ENCODE measurements at places on chromosomes 11 and 22.

DNA sequence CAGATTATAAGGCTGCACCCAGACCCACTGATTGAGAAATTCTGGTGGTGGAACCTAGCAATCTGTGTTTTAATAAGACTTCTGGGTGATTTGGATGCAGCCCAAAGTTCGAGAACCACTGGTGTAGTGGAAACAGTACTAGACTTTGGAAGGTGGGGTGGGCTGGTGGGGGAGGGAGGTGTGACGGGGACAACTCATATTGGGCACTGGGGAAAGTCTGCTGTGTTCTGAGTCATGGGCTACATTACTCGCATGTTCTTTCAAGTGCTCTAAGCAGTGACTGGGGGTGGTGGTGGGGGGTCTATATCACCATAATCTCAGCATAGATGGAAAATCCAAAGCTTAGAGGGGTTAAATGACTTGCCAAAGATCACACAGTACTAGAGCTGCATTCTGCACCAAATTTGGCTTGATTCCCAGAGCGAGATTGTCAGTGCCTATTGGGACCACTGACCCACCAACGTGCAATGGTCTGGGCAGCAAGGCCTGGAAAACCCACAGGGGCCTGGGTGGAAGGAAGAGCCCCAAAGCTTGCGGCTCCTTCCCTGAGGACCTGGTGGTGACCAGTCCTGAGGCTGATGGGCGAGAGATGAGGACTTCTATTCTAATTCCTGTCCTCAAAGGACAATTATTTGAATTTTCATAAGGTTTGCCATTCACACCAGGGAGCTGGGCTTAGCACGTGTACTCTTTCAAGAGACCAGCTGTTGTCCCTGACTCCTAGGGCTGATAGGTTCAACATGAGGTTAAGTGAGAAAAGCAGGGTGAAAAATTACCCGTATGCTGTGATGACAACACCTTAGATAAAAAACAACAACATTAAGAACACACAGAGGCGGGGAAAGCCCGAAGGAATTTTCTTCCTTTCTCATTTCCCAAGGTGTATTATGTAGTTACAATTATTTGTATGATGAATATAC lies 77.5 kb upstream of the NARS2 start:
- no peak for DNase-seq

DNA sequence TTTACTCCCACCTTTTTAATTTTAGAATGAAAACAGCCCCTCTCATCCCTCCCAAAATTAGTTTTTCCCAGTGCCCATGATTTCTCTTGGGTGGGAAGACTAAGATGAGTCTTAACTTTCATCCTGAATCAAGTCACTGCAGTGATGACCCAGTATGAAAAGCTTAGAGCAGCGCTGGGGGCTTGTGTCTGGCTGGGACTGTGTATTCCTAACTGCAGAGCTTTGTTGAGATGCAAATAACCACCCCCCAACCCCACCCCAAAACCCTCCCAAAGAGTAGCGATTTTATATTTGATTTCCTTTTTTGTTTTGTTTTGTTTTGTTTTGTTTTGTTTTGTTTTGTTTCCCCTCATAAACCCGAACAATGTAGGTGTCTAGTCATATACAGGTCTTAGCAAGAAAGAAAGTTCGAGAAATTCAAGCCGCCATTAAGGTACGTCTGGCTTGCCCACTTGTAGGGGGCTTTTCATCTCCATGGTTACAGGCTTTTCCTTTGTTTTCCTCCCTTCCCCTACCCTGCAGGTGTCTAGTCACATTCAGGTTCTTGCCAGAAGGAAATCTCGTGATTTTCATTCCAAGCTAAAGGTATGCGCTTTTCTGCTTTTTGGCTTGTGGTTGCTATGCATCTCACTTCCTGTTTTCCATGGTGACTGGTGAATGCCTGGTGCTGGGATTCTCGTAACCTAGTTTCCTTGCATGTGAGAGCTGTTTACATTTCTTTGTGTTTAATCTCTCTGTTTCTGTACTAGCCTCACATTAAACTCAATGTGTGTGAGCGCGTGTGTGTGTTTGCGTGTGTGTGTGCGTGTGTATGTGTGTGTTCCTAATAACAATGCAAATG lies 144.6 kb upstream of the RASSF10 start:
- no peak for DNase-seq

DNA sequence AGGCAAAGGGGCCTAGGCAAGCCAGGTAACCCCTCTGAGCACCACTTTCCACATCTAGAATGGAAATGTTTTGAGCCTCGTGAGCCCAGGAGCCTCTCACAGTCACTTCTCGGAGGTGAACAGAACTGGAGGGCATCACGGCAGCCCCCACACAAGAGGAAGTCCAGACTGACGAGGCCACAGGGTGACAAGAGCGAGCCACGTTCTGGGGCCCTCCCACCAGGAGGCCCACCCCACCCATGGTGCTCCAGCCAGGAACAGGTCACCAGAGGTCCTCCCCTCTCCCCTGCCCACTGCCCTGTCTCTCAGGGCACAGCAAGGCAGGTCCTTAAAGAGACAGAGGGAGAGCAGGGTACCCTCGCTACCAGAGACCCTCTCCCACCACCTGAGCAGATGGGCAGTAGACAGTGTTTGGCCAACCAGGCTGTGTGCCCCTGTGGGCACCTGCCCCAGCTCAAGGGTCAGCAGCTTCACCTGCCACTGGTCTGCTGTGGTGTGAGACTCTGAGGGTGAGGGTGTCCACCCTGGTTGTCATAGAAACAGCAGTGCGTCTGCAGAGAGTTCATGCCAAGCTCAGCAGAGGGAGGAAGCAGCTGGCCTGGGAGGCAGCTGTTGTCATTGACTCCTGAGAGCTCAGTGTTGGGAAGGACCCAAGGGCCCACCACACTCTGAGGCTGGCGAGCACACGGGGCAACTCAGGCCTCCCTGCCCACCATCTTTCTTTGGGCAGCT lies 31.4 kb downstream of the RSPH14 start:
- no peak for DNase-seq

DNA sequence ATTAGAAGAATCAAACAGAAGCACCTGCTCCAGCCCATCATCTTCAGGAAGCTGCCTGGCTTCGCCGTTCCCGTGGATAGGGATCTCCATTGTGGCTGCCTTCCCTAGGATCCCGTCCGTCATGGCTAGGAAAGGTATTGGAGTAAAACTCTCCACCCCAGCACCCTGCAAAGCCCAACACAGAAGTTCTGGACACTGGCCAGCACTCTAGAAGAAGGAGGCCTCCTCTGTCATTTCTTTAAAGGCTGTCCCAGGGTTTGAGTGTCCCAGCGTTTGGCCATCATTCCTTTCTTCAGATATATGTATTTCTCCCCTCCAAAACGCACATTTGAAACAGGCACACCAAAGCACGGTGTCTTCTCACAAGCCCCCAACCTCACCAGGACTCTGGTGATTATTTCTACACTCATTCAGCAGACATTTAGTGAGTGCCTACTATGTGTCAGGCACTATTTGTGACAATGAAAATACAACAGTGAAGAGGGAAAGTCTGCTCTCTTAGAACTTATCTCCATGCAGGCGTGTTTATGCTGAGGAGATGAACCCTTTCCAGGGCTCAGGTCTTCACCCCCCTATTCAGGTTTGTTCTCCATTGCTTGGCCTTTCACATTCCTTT lies 724 bp downstream of the ARFIP2 start:
- no peak for DNase-seq

GRCh38 chr11:109140426-109140825 lies 281.6 kb upstream of the C11orf87 start:
- DNase-seq = no peak

DNA sequence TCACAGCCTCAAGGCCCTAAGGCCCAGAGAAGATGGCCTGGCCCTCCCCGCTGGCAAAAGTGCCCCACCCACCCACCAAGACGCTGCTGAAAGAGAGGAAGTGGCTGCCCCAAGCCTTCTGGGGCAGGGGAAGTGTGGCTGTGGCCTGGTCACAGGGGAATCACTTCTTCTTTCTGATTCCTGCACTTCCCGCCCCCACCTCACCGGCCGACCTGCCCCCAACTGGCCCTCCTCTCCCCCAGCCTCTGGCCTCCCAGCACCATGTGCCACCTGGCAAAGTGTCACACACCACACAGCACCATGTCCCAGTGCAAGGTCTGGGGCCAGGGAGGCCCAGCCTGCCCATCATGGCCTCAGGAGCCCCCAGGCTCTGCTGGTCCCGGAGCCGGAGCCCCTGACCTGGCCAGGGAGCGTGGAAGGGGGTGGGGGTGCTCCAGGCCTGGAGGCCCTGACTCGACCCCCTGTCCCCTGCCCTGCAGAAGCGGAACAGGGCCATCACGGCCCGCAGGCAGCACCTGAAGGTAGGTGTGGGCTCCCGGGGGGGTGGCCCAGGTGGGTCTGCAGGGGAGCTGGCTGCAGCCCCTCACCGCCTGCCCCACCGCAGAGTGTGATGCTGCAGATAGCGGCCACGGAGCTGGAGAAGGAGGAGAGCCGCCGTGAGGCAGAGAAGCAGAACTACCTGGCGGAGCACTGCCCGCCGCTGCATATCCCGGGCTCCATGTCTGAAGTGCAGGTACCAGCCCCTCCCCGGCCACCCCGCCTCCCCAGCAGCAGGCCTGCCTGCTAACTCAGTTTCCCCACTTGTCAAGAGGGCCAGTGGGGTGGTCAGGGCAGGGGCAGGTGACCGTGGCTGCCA lies 1.4 kb downstream of the TNNI2 start:
- DNase-seq = no peak

DNA sequence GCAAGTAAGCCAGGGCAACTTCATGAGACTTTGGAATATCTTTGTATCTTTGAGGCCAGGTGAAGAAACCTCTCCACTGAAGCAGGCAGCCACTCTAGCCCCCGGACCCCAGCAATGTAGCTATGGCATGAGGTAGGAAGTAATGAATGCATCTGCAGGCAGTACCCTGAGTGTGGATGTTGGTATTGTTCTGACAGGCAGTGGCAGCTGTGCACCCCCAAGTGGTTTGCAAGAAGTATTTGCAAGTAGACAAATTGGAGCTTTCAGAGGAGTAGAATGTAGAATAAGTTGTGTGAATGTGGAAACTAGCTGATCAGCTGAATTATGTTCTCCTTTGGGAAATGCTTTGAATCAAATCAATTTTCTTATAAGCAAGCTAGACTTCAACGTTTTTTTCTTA lies 194.4 kb upstream of the PGR start:
- no peak for DNase-seq

GRCh38 chr11:120467627-120468026 lies 43.9 kb upstream of the GRIK4 start:
- DNase-seq = no peak

DNA sequence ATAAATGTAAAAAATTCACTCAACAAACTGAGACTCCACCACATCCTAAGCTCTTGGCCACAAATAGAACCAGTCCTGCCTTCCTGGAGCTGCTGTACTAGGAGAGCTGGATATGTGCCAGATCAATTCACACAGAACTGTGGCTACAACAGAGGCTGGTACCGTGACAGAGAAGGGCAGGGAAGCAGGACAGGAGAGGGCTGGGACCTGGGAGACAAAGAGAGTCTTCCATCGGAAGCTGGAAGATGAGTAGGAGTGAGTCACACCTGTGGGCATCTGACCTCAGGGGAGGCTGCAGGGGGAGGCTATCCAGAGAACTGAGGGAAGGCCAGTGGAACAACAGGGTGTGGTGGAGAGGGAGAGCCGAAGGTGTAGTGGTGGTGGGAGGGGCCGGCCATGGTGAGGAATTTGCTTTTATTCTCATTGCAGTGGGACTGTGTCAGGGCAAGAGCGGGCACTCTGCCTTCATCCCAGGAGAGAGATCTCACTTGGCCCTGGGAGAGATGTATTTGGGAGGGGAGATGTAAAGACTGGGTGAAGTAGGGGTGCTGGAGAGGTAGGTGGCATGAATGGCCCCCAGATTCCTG lies 1.9 kb upstream of the LTBP3 start:
- no peak for DNase-seq

- DNase-seq = no peak
Measured at GRCh38 chr11:105334025-105334714, 194.6 kb upstream of the CARD18 start.

GRCh38 chr11:63012430-63012829 lies 3.2 kb downstream of the SLC22A8 start:
- no peak for DNase-seq

GRCh38 chr11:5679811-5680210 lies 5.1 kb downstream of the TRIM5 start:
- no peak for DNase-seq

- DNase-seq = no peak
Measured at GRCh38 chr22:37611207-37611606, 2.6 kb downstream of the GGA1 start.

- no peak for DNase-seq
Measured at GRCh38 chr11:128926437-128927107, 16.1 kb downstream of the TP53AIP1 start.

GRCh38 chr11:95359756-95360155 lies 128.8 kb upstream of the SESN3 start:
- no peak for DNase-seq

GRCh38 chr11:11995601-11996000 lies 12.8 kb downstream of the DKK3 start:
- DNase-seq = no peak

- DNase-seq = no peak
Measured at GRCh38 chr11:68950270-68950669, 30.5 kb downstream of the MRGPRD start.

GRCh38 chr11:109320595-109320994 lies 101.4 kb upstream of the C11orf87 start:
- DNase-seq = no peak

- DNase-seq = no peak
Measured at GRCh38 chr22:41862530-41863266, 29.8 kb downstream of the SREBF2 start.

DNA sequence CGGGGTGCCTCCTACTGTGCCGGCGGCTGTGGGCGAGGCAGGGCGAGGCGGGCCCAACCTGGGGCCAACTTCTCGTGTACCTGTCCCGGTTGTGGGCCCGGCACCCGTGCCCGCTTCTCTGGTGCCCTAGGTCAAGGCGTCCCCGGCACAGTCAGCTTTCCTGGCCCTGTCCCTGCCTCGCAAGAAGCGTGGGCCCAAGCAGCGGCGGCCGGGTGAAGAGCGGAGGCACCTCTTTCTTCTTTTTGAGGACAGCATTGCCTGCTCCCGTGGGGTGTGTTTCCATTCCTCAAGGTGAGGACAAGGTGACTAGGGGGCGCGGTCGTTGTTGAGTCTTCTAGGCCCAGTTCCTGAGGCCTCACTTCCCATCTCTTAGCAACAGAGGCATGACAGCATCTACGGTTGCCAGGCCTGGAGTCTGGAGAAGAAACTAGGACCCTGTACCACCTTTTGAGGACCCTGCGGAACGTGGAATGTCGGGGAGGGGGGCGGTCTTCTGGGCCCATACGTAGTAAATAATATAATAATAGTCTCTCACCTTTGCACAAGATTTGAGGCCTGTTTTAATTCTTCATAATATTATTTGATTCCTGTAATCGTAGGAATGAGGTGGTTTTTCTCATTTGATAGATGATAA lies 418 bp downstream of the ACO2 start:
- DNase-seq = no peak

DNA sequence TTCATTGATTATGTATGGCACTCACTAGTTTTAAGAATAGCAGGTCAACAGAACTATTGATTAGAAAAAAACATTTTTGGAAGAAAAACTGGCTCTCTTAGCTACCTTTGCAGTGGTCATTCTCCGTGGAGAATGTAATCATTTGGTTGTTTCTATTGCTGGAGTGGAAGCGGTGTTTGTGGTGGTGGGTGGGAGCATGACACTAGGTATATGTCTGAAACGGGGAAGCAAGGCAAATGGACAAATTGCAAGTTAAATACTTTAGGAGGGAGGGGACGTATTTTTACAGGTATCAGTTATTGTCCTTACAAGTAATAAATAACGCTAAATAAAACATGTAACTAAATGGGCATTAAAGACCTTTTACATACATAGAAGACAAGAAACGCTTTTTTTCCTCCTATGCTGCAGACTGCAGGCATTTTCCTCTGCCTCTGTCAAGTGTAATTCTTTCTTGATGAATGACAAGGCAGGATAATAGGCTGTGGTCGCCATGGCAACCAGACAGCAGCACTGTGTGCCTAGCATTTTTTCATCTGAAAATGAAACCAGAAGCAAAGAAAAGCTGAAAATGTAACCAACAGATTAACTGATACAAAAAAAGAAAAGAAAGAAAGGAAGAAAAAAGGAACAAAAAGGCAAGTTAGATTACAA lies 46.2 kb downstream of the BLID start:
- DNase-seq = peak; percentile 58
